Nucleus accumbens (tissue), 56 donors: ENCODE measurements at places on chromosomes 3 and 15.

DNA sequence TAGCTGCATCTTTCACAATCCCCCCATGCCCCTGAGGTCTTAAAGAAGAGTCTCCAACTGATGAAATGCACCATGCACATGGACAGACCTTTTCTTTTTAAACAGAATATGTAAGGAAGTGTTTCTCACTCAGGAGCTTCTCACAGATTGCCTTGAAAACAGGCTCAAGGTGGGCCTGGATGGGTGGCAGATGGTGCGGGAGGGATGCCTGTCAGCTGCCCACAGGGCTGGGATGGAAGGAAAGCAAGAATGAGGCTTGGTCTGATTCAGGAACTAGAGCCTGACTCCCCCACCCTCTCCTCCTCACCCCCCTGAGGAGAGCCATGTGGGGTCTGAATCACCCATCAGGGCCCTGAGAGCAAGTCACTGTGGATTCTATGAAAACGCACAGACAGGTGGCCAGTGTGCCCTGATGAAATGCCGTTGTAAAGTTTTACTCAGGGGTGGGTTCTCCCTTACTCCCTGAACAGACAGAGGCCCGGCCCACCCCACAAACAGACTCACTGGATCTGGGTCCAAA lies 67.2 kb downstream of the UMPS start:
- DNase-seq = no peak

- no peak for DNase-seq
Measured at GRCh38 chr15:70014860-70015490, 82.7 kb downstream of the TLE3 start.

DNA sequence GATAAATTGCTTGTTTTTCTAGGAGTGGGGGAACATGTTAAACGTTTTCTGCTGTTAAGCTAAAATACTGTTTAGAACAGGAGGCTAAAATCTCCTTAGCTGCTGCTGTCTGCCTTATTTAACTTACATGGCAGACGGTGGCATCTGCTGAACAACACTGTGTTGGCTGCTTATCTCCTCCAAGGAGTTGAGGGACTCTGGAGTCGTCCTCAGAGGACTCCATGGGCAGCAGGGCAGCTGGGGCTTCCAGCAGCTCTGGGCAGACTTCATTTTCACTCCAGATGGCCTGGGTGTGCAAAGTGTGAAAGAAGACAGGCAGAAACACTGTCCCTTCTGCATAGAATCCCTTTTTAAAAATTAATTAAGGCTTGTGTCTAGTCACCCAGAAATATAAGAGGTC lies 52.9 kb upstream of the NUDT16 start:
- DNase-seq = no peak

- no peak for DNase-seq
Measured at GRCh38 chr3:153919773-153920172, 201.4 kb upstream of the ARHGEF26 start.

GRCh38 chr3:114856835-114857234 lies 290.3 kb downstream of the ZBTB20 start:
- DNase-seq = no peak

DNA sequence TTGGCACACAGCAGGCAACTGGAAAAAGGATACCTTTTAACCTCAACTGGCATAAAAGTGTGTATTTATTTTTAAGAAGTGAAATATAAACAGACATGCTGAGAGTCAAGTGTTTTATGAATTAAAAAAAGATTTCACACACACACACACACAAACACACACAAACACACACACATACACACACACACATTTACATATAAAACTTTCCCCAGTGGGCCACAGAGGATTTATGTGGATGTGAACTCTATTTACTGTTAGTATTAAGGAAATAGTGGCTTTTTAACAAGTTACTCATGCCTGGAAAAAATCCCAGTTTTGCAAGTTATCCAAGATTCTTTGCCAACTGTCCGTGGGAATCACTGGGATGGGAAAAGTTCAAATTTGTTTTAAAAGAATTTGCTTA lies 725.9 kb upstream of the NR2F2 start:
- no peak for DNase-seq
